ENCODE measurements at places on chromosomes 6 and 20. TPM values are rescaled to one million over a fixed set of nuclear protein-coding genes. Genes with fewer than 3 reads are reported as not detected.

The PTK6 gene
- total RNA-seq: 0.11 TPM

The KHDC1L gene
- not detected for total RNA-seq

GRCh38 chr6:42257063-42257462 lies 39.4 kb upstream of the MRPS10 start:
- no peak for DNase-seq

DNA sequence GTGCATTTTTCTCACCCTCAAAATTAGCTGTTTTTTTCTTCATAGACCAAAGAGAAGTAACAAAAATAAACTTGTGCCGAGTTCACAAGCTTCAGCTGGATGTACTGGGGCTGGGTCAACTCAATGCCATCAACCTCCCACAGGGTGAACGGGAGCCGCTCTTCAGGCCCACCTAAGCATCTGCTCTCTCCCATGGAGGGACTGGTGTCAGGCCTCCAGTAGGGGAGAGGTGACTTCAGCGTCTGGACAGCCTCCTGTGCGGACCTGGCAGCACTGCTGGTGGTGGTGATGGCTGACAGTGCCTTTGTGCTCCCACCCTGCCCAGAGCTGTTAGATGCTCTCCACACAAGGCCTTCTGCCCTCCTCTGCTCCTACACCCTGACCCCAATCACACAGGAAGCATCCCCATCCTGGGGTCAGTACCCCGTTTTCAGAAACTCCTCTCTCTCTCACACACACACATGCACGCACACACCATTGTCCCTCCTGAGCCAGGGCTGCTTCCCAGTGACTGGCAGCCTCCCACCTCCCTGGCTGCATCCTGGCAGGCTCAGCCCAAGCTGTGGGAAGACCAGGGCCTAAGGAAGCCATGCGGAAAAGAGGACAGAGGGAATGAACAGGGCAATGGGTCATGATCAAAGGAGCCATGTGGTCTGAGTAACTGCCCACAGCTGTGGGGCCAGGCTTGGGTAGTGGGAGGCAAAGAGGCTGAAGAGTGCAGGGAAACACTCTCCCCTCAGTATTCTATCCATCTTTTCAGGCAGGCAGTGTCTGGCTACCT lies 17.7 kb downstream of the CST8 start:
- no peak for DNase-seq

DNA sequence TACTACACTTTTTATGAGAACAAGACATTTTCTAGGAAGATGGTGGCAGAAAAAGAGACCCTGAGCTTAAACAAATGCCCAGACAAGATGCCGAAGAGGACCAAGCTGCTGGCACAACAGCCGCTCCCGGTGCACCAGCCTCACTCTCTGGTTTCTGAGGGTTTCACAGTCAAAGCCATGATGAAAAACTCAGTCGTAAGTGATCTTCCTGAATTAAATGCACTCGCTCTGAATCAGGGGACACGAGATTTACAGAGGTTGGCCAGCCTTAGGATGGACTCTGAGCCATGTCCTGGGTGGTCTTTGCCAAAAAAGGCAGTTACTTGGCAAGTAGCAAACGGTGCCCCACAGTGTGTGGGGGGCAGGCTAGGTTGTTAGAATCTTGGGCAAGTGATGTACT lies 423 bp downstream of the PACRG start:
- DNase-seq: no peak

GRCh38 chr20:48760403-48760983 lies 67.3 kb downstream of the PREX1 start:
- DNase-seq: no peak

- DNase-seq: peak; percentile 21
These were observed 33.6 kb downstream of the COL20A1 start for GRCh38 chr20:63326314-63327230.

- DNase-seq: no peak
These were observed 32.9 kb downstream of the FRK start for GRCh38 chr6:116027801-116028200.

- DNase-seq: no peak
These were observed 69.0 kb downstream of the BTBD9 start for GRCh38 chr6:38570750-38571149.

GRCh38 chr6:131819572-131820124 lies 11.8 kb downstream of the ENPP1 start:
- DNase-seq: no peak
